ENCODE measurements at places on chromosomes 6 and 20.

- no peak for DNase-seq
Observed at GRCh38 chr6:75735491-75736186, 13.4 kb upstream of the MYO6 start.

- no peak for DNase-seq
Observed at GRCh38 chr20:48558906-48559305, 268.9 kb downstream of the PREX1 start.

- DNase-seq = peak; percentile 76
Observed at GRCh38 chr6:17015551-17016381, 86.1 kb upstream of the STMND1 start.

DNA sequence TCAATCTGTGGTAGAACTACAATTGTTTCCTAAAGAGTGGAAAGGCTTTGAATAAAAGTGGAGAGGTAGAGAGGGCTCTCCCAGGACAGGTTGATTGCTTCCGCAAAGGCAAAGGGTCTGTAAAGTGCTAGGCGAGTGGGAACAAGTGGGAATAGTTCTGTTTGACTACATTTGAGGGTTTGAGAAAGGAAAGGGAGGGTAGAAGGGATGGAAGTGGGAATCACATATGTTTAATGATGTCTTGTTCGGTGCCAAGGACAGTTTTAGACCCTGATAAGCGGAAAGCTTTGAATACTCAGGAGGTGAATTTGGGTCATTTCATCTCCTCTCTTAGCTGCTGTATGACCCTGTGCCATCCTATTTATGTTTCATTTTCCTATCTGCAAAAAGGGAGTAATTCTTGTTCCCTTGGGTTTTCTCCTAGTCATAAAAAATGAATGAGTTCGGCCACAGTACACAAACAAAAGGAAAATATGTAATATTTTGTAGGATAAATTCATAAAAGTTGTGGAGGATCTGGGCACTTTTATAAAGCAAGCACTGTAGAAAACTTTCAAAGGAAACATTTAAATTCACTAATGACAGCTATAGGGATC lies 1.7 kb upstream of the PIM1 start:
- no peak for DNase-seq

GRCh38 chr6:119340796-119341487 lies 8.6 kb downstream of the MAN1A1 start:
- DNase-seq = no peak

DNA sequence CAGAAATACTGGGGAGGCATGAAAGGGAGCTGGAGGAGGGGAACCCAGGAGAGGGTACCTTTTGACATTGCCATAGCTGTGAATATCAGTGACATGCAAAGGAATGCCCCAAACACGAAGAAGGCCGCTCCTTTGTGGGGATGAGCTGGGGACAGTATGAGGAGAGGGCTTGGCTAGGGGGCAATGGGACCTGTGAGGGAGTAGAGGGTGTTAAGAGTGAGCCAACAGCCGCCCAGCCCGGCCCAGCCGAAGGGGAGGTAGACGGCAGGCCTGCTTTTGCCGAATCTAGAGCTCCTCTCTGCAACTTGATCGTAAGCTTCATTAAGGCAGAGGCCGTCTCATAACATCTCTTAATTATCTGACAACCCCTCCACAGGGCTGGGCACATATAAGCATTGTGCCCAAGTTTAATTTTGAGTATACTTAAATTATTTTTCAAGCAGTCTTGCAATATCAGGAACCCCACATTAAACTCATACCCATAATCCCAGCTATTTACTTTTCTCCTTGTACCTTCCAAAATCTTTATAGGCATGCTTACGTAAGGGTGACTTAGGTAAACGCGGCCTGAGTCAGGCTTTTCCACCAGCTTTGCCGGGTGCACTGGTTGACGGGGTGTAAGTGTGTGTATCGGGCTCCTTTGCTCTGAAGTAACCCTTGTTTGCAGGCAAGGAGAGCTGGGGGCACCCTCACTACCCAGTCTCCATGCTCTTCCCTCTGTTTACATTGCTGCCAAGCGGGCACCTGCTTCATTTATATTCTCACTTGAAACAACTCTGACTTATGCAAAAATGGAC lies 24.9 kb upstream of the VEGFA start:
- no peak for DNase-seq

- peak; percentile 37 for DNase-seq
Observed at GRCh38 chr6:29726001-29726400, 2.8 kb downstream of the HLA-F start.

DNA sequence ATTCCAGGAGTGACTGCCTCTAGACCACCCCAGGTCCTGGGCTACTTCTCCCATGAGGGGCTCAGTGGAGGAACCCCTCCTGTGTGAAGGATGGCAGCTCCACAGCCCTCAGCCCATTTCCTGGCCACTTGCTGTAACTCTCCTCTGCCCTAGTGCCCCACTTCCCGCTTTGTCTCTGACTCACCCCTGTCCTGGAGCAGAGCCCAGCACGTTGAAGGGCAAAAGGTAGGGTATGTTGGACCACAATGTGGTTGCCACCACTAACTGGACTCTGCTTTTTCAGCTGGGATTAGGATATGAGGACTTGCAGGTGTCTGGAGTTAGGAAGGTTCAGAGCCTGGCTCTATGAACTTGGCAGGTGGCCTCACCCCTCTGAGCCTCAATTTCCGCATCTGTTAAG lies 2.4 kb downstream of the MYBL2 start:
- DNase-seq = no peak

DNA sequence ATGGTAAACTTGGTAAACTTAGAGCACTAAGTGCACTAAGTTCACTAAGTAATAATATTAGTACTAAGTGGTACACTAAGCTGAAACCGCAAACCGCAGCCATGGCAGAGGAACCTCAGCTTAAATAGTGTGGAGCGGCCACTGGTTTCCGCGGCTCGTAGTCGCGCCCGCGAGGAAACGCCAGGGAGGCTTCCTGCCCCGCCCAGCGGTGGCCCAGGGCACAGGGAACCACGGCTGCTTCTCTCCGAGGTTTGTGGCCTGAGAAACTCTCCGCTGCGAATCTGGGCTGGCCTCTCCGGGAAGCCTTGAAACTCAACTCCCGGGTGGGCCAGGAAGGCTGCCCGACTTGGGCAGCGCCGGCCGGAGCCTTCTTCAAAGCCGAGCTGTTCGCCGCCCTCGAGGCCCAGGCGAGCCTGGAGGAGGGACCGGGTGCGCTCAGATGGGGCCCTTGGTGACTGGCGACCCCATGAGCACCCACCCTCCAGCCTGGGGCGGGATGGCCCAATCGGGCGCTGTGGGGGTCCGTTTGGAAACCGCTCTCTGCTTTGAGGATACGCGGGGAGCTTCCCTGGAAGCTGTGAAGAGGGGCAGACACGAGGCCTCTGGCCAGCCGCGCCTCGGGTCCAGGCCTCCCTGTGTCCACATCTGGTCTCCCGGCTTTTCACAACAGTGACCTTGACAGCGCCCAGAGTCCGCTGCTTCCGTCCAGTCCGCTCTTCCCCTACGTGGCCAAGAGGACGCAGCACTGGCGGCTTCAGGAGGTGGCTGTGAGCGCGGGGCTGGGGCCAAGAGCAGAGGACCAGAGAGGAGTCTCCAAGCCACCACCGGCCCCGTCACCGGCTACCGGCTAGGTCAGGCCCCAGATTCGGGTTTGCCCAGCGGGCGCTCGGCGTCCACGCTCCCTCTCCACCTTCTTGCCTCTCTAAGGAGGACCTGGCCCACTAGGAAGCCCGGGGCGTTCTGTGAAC lies 25.4 kb upstream of the HLA-E start:
- peak; percentile 79 for DNase-seq

DNA sequence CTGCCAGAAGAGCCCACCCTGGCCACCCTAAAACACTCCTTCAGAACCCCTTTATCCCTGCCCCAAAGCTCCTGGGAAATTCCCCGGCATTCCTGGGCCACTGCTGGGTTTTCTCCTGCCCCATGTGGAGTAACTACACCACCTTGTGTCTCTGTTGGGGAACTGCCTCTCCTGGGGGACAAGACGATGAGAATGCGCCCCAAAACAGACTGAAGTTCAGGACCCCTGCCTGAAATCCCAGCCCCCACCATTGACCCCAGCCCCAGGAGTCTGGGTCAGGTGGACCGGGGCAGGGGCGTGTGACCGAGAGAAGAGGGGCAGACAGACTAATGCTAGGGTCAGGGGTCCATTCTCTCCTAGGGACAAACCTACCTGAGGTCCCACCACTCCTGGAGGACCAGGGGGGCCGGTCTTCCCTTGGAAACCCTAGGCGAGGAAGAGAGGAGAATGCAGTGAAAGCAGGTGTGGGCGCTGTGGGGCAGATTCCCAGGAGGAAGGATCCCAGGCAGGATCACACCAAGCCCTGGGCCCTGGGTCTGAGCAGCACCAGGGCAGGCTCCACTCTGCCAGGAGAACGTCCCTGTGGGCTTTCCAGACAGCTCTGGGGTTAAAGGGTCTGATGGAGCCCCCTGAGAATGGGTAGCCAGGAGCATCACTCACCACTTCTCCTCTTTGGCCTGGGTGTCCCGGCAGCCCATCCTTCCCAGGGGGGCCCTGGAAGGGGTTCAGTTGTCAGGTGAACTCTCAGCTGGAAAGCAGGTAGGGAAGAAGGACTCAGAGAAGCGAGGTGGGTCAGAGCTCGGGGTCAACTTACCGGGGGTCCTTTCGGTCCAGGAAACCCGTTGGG lies 19.4 kb downstream of the COL11A2 start:
- no peak for DNase-seq

DNA sequence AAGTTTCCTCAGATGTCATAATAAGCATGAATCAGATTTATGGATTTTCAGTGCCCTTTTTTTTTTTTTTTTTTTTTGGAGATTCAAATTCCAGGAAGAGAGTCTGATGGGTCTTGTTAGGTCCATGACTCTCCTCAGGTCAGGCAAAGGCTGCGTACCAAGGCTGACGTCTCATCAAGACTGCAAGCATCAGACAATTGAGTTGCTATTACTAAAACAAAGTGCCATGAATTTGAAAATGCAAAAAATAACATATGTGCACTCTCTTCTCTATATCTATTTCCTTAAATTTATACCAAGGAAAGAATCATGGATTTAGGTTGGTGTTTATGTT lies 134.7 kb downstream of the FAM83B start:
- DNase-seq = no peak

GRCh38 chr6:104711371-104711770 lies 148.3 kb downstream of the HACE1 start:
- DNase-seq = no peak

- DNase-seq = no peak
Observed at GRCh38 chr6:156254240-156254639, 522.9 kb upstream of the ARID1B start.

DNA sequence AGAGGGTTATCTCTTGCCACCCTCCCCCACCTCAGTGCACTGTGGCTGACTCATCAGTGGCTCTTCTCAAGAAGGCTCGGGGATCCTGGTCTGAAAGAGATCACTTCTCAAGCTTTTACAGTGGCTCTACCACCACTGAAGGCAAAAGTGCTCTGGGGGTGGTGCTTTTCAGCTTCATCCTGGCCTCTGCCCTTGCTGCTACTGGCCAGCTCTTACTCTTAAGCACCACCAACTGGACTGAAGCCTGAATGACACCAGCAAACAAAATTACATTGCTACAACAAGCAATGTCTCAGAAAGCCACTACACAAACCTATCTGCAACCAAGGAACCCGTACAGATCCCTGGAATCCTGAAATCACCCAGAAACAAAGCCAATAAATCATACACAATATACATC lies 402.1 kb downstream of the EPHA7 start:
- DNase-seq = no peak

DNA sequence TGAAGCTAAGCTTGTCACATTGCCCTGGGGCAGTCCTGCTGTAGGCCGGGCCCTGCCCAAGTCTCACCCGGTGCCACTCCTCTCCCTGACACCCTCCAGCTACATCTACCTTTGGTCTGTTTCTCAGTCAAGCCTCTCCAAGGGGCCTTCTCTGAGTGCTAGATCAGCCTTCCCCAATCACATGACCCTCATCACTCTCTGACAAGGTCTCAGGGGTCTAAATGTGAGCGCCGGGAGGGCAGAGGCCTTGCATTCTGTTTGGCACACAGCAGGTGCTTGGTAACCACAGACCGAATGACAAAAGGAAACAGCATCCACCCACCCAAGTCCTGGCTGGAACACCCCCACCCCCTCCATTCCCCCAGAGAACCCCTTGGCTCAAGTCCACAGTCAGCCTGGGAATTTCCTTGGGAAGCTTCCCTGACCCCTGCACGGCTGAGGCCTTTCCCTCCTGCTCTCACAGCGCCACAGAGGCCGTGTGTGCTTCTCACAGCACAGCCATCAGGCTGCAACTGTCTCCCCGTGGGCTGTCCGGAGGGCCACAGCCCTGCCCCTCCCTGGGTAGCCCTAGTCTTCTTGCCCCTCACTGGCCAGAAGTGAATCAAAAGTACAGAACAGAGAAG lies 32.9 kb downstream of the PKIG start:
- no peak for DNase-seq

- DNase-seq = no peak
Observed at GRCh38 chr6:159761129-159761872, 544 bp upstream of the ACAT2 start.

GRCh38 chr20:31713312-31714273 lies 9.1 kb downstream of the BCL2L1 start:
- no peak for DNase-seq

GRCh38 chr6:21586740-21587178 lies 6.8 kb upstream of the SOX4 start:
- DNase-seq = no peak

- no peak for DNase-seq
Observed at GRCh38 chr6:35068206-35068605, 72.9 kb downstream of the TCP11 start.

DNA sequence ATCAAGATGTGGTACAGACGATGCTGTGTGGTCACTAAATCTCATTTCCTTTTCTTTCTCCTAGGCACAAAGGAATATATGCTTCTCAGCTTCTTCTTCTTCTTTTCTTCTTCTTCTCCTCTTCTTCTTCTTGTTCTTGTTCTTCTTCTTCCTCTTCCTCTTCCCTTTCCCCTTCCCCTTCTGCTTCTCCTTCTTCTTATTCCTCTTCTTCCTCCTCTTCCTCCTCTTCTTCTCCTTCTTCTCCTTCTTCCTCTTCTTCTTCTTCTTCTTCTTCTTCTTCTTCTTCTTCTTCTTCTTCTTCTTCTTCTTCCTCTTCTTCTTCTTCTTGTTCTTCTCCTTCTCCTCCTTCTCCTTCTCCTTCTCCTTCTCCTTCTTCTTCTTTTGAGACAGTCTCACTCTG lies 190.4 kb upstream of the DTNBP1 start:
- DNase-seq = no peak

DNA sequence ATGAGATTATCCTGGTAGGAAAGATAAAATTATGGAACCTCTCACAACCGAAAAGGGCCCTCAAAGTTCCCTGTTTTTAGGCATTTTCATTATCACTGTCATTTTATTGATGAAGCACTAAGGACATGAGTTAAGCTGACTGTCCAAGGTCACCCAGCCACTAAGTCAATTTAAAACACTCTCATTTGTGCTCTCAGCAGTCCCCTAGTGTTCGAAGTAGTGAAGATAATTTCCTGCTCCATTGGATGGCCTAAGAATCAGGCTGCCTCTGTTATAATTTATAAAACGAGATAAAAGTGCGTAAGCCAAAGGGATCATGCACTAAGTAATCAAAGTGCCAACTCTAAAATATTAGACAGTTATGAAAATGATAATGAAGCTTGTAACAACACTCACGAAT lies 169.1 kb downstream of the KIF16B start:
- DNase-seq = no peak

GRCh38 chr6:163661272-163661671 lies 246.8 kb downstream of the QKI start:
- no peak for DNase-seq
